ENCODE measurements at places on chromosomes 5 and 9.

GRCh38 chr5:42495914-42496313 is 72.7 kb downstream of the GHR start:
- DNase-seq = no peak

DNA sequence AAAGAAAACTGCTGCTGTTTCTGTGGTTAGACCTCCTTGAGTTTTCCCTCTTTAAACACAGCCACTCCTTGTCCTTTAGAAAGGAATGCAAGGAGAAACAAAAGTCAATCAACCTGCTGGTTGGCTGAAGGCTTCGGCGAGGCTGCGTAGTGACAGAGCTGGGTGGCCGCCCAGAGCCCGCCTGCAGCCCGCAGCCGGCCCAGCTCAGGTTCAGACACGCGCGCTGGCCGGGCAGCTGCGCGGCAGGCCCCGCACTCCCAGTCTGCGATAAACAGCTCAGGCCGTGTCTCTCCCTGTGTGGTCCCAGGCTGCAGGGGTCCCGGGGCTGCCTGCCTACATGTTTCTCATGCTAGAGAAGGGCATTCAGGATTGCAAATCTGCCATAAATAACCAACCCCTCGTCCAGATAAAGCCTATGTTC is 115.4 kb downstream of the HSD17B3 start:
- no peak for DNase-seq

DNA sequence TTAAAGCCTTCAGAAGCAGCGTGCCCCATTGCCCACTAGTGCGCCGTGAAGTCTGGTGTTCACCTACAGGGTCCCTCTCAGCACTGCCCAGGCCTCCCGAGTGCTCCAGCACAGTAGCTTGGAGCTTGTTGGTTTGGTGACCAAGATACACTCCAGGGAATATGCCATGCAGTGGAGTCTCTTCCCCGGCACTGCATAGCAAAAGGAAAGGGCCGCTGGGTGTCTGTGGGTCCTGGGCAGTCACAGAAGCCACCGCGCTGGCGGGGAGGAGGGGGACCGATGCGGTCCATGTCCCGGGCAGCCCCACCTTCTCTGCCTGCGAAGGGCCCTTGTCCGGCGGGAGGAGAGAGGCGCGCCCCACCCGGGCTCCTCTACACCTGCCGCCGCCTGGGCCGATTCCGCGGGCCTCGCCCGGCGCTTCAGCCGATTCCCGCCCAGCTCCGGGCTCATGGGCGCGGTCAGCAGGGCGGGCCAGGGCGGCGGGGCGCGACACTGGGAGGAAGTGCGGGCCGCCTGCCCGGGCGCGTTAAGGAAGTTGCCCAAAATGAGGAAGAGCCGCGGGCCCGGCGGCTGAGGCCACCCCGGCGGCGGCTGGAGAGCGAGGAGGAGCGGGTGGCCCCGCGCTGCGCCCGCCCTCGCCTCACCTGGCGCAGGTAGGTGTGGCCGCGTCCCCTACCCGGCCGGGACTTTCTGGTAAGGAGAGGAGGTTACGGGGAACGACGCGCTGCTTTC is at the start of gene SYK:
Gene SYK (plus strand): TSS at position 579 of the 732 bp plus-strand sequence. CDS start 42,080 bp downstream, outside the sequence.
- no peak for DNase-seq

- no peak for DNase-seq
Observed at GRCh38 chr5:131536211-131536826, 98.7 kb downstream of the RAPGEF6 start.

GRCh38 chr9:80931163-80931562 is 758.2 kb downstream of the TLE1 start:
- DNase-seq = no peak

DNA sequence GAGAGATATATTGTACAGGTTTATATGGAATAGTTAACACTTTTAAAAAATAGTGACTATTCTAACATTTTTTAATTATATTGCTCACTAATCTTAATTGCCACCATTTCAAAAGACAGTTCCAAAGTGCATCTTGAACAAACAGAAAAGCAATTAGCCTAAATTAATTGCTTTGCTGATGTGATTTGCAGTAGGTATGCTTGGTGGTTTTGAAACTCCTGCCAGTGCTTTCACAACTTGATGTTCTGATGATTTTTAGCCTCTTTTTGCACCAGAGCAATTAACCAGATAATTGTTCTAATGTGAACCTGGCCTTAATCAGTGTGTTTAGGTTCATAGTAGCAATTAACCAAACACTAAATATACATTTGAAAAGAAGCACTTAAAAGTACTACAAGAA is 207.6 kb downstream of the FBXL17 start:
- no peak for DNase-seq

DNA sequence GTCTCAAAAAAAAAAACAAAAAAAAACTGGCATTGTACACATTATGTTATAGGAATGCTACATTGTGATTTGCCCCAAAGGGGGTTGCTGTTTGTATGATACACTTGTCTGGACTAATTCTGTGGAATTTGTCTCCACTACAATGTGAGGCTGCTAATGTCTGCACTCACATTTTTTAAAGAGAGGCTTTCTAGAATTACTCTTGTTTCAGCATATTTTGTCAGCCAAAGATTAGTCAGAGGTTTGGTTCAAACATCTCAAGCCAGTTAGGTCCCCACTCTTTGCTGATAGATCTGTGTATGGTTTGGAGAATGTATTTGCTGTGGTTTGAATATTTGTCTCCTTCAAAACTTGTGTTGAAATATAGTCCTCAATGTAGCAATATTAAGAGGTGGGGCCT is 59.3 kb upstream of the ZNF169 start:
- no peak for DNase-seq

- DNase-seq = no peak
Observed at GRCh38 chr9:132610661-132611060, 28.3 kb downstream of the BARHL1 start.

DNA sequence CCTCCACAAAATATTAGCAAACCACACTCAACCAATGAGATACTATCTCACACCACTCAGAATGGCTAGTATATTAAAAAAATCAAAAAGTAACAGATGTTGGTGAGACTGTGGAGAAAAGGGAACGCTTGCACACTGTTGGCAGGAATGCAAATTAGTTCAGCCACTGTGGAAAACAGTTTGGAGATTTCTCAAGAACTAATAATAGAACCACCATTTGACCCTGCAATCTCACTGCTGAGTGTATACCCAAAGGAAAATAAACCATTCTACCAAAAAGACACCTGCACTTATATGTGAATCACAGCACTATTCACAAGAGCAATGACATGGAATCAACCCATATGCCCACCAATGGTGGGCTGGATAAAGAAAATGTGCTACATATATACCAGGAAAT is 393.5 kb downstream of the PDE4D start:
- DNase-seq = no peak

GRCh38 chr5:572398-573019 is 39.6 kb upstream of the CEP72 start:
- no peak for DNase-seq

DNA sequence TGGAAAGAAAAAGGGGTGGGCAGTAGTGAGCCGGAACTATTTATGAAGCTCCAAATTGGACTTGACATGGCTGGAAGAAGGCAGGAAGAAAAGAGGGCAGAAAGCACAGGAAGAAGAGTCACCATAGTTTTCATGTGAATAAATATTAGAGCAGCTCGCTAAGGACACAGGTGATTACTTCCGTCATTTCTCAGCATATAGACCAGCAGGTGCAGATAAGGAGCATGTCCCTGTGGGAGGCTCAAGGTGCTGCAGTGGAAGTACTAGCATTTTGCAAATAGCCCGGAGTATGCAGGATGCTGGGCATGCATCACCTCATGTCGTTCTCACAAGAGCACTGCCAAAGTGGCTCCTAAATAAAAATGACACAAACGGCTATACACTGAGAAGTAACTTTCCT is 71.3 kb upstream of the HTR4 start:
- no peak for DNase-seq

- no peak for DNase-seq
Observed at GRCh38 chr5:176517053-176517661, 20.0 kb downstream of the RNF44 start.

DNA sequence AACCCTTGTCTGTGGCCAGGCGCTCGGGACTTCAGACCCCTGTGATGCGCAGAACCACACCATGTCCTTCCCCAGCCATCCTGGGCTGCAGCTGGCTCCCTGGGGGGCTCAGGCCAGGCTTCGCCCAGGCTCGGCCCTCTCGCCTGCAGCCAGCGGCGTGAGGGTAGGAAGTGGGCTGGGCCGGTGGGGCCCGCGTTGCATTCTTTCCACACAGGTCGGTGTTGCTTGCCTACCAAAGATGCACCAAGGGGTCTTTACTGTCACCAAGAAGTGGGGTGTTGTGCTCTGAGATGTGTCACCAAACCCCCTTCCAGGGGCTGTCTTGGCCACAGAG is 48.3 kb upstream of the RNF130 start:
- DNase-seq = no peak

DNA sequence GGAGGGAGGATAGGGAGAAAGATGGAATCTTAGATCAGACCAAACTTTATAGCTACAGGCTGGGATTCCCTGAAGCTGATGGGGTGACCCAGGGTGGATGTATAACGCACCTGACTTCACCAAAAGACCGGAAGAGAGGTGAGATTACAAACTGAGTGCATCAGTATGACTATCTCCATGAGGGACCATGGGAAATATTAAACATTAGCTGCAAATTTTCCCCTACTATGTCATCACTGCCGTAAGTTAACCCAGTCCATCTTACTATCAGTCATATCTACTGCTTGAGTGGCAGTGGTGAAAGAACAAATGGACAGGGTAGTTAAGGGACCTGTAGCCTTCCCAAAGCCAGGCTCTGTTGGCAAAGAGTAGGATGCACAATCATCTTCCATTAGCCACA is 368.3 kb downstream of the EFNA5 start:
- no peak for DNase-seq

DNA sequence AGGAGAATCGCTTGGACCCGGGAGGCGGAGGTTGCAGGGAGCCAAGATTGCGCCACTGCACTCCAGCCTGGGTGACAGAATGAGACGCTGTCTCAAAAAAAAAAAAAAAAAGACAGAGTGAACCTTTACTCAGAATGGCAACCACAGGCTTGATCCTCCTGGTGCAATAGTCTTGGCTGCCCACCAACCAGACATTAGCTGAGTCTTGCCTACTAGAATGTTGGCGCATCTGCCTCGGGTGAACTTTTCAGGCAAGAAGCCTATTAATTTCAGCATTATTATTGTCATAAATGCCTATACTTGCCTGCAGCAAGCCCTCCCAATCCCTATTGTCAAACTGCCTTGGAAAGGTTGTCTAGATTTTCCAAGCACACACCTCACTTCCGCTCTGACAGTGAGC is 4.2 kb downstream of the SERINC5 start:
- DNase-seq = no peak

DNA sequence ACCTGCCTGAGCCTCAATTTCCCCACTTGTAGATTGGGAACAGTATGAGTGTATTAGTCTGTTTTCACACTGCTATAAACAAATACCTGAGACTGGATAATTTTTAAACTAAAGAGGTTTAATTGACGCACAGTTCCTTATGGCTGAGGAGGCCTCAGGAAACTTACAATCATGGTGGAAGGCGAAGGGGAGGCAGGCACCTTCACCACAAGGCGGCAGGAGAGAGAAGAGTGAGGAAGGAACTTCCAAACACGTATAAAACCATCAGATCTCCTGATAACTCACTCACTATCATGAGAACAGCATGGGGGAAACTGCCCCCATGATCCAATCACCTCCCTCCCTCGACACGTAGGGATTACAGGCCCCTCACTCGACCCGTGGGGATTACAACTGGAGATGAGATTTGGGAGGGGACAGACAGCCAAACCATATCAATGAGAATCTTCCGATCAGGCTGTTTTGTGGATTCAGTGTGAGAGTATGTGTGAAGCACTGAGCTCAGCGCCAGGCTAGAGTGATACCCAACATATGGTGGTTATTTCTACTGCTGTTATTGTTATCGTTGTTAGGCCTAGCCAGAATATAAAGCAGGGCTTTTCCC is 14.6 kb upstream of the LMX1B start:
- DNase-seq = no peak

GRCh38 chr9:68819065-68819464 is 114.0 kb downstream of the PIP5K1B start:
- DNase-seq = no peak

DNA sequence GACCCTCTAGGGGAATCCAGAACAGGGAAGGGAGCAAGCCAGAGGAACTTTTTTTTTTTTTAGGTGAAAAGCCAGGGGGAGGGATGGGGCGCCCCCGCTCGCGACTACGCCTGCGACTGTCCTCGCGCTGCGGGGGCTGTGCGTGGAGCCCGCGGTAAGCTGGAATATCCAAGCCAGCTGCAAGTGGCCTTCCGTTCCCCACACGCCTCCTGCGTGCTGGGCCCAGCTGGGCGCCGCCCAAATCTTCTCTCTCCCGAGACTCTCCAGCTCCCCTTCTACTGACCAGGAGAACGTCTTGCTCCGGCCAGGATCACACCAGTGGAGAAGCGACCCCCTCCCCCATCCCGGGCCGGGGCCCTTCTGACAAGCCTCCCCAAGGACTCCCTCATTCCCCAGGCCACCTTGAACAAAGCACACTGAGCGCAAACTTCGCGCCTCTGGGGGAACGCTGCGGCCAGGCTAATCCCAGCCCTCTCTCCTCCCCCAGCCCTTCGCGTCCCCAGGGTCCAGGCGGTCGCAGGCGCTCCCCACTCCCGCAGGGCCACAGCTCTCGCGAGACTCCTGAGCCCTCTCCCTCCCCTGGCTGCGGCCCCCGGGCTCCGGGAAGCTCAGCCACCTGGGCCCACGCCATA is 6.6 kb downstream of the BARX1 start:
- DNase-seq = no peak

DNA sequence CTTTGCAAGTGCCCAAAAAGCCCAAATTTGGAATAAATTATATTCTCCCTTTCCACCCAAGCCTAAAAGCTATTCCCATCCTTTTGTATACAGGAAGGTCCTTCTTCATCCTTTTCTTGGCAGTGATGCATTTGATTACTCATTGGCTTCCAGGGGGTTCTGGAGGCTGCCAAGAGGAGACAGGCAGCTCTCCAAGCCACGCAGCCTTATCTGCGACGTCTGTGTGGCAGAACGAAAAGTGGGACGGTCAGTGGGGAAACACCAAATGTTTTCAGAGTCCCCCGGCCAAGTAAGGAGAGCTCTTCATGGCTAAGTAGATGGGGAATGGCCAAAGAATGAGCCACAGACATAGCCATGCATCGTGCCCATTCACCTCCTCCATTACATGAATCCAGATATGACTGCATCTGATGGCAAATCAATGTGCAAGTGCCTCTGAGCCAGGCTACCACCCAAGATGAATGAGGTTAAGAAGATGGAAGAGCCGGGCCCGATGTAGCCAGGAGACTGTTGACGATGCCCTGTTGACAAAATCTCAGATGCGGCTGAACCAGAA is 12.1 kb downstream of the ADAM19 start:
- no peak for DNase-seq

DNA sequence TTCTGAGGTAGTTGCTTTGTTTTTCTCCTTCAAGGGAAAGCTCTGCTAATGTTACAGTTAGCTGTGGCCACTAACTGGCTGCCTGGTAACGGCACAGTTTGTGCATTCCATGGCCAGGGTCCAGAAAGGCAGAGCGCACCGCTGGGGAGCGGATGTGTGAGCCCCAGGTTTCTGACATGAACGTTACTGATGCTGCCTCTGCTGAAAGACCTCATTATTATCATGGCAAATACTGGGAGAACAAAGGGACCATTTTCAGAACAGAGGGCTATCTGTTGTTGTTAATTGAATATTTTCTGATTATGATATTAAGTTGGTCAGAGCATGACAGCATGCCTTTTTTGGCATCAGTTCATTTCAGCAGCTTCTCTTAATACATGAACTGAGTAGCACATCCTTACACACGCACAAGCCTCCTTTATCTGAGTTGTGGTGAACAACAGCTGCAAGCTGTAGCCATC is 134.1 kb downstream of the NUDT12 start:
- no peak for DNase-seq

GRCh38 chr9:13113751-13114150 is 165.7 kb downstream of the MPDZ start:
- DNase-seq = no peak

All from SW 1271 (cell line).